ENCODE measurements at places on chromosomes 6 and 20.
A peak's percentile ranks its signal among the peaks of the same experiment; 100 is the strongest.

DNA sequence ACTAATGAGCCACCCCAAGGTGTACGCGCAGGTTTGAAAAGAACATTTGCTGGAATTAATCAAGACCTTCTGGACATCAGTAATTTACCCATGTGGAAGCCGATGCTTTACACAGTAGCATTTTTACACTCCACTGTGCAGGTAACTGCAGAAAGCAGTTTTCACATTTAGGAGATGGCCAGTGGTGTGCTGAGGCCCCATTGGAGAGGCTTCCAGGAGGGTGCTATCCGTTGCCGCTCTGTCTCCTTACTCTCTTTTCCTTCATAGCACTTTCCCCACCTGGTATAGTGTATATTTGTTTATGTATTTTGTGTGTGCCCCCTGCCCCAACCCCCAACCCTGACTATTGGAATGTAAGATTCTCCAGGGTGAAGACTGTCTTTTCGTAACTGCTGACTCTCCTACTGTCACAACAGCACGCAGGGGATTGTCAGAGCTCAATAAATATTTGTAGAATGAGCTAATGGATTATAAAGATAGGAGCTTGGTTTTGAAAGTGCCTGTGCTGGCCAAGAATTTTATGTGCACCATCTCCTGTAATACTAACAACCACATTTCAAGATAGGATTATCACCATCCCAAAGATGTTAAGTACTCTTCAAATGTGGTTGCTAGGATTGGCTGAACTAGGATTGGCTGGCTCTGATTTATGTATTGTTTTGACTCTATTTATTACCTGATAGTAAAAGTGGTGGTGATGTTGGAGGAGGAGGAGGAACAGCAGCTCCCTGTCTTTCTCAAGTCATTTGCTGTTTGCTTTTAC lies 74.0 kb upstream of the GLP1R start:
- ATAC-seq = no peak

GRCh38 chr6:17964633-17965032 lies 22.8 kb downstream of the KIF13A start:
- ATAC-seq = no peak

- ATAC-seq = peak; percentile 69
Observed at GRCh38 chr6:136647363-136647852, 97.2 kb upstream of the MAP7 start.

GRCh38 chr20:56634307-56634706 lies 5.2 kb downstream of the TFAP2C start:
- ATAC-seq = no peak

- no peak for ATAC-seq
Observed at GRCh38 chr20:59559863-59560262, 44.5 kb upstream of the PHACTR3 start.

- ATAC-seq = no peak
Observed at GRCh38 chr20:45136911-45137310, 12.6 kb upstream of the WFDC12 start.

DNA sequence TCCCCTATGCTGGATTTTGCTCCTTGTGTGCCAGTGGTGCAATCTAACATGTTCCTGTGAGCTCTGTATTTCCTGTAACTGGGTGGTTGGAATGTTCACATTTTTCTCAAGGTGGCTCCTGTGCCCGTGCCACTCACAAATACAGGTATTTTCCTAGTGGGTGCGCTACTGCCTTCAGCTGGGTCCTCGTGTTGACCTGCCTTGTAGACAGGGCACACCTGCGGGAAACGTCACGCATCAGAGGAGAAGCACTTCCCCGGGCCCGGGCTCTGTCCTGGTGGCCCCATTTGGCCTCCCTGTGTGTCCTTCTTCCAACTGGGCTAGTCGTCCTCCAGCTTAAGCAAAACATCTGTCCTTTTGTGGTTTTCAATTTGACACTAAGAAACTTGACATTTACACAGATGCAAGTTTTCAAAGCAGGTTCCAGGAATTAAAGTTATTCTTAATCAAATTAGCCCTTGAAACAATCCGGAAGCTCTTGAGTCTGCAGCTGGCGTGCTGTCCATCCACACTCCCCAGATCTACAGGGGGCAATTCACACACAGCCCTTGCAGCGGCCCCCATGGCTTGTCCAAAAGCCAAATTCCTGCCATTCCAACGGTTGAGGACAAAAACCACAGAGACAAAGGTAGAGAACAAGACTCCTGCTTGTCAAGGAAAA lies 275.1 kb downstream of the CDC5L start:
- no peak for ATAC-seq

GRCh38 chr6:91566467-91566866 lies 979.6 kb upstream of the MAP3K7 start:
- no peak for ATAC-seq

DNA sequence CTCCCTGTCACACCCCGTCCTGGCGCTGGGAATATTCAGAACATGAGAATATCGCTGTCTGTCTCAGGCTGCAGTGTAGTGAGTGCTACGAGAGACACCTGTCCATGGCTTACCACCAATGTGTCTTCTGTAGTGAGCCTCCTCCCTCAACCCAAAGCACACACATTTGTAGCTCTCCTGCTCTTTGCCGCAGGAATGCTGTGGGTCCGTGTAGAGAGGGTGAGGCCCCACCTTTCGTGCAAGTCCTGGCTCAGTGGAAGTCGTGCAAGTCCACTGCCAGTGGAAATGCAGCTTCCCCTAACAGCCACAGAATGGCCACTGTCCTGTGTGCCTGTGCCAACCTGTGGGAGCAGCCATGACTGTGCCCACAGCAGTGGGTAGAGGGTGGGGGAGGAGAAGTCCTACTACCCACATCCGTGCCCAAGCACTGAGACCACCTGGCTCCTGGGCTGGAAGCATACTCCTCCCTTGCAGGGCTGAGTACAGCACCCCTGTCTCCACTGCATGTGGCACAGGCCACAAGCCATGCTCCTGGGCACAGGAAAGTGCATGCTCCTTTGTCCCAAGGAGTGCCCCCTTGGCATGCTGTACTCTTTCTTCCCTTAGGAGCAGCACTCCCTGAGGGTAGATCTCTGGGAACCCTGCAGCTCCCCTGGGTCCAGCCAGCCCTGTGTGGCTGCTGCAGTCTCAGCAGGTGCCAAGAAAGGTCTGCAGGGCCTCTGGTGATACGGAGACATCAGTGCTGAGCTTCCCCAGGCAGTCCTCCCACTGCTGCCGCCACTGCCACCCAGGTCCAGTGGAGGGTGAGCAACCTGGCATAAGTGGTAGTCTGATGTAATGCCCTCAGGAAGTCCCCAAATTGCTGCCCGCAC lies 28.0 kb downstream of the IGF2R start:
- no peak for ATAC-seq

DNA sequence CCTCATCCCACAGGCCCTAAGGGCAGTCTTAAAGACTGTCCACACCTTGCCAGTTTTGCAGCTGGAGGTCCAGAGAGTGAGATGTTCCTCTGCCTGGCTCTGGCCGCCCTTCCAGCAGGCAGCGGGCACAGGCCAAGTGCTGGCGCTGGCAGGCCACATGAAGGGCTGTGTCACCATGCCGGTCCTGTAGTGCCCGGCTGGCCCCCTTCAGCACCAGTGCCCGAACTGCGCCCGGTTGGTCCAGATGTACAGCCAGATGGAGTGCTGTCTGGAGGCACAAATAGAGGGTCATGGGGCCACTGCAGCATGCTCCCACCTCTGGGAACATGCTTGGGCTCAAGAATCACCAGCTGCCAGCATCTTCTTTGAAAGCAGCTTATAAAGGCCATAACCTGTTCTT lies 3.8 kb downstream of the NFKBIE start:
- ATAC-seq = no peak

- peak; percentile 31 for ATAC-seq
Observed at GRCh38 chr6:41488433-41489119, 57.6 kb upstream of the FOXP4 start.

DNA sequence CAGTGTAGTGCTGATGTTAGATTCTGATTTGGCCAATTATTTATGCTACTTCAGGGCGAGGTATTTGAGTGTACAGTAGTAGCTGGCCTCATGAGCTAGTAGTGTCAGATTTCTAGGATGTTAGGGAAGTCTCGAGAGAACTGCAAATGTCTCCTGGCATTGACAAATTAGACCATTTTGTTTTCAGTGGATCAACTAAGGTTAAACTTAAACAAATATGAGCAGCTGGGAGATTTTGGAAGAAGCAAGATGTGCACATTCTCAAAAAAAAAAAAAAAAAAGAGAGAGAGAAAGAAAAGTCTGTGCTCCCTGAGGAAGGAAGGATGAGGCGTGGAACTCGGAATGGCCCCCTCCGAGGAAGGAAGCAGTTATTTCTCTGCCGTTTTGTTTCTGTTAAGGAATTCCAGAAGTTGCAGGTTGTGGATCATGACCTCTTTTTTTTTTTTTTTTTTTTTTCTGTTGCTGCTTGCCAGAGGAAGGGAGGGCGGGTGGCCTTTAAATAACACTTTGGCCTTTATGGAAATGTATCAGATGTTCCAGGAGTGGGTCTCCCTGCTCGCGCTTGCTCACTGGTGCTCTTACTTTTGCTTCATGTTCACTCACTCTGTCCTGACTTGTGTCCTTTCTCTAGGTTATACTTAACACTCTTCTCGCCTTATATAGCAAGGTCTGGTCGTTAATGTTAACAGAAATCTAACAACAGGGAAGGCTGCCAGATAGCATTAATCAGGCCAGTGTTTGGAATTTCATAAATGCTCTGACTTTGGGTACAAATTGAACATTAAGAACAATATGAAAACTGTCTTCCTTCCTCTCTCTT lies 124.4 kb downstream of the TCP11 start:
- peak; percentile 70 for ATAC-seq

DNA sequence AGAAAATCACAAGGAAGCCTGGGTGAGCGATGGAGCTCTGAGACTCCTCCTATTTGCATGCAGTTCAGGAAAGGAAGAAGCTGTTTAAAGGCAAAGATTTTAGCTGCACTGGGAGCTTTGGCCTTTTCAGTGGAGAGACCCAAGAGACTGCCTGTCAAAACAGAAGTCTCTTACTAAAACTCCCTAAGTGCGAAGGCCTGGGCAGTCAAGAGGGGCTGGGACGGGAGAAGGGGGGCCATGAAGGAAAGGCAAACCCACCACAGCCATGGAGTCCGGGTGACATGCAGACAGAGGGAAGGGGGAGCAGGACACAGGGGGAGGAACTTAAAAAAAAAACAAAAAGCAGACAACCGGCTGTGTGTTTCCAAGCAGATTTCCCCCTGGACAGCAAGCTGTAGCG lies 537.6 kb upstream of the NOX3 start:
- no peak for ATAC-seq

- ATAC-seq = no peak
Observed at GRCh38 chr20:58945965-58946631, 35.0 kb upstream of the NELFCD start.

DNA sequence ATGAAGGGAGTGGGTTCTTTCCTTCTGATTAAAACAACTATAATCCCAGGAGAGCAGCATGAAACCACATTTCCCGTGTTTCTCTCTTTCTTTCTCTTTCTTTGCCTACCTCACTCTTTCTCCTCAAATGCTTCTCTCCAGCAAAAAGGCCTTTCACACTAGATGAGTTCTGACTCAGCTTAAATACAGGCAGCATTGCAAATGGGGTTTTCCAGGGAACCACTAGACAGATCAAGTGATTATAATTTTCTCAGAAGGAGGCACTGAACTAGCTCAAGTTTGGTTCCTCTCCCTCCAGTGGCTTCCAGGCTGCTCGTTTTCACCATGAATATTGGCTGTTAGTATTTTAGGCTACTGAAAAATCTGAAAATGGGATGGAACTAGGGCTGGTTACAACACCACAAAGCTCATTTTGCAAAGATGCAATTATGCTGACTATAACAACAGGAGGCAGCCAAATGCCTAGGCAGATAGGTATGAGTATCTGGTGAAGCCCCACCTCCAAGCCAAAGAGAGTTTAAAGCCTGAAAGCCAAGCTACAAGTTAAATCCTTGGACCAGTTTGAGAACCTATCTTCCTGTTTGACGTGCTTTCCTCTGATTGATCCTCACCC lies 260.0 kb downstream of the MMUT start:
- no peak for ATAC-seq

GRCh38 chr6:82076916-82077315 lies 170.6 kb downstream of the IBTK start:
- no peak for ATAC-seq

- ATAC-seq = no peak
Observed at GRCh38 chr6:141552463-141552862, 580.3 kb upstream of the GJE1 start.

- no peak for ATAC-seq
Observed at GRCh38 chr6:75204217-75204958, 1.5 kb downstream of the COL12A1 start.

GRCh38 chr6:17865798-17866725 lies 121.4 kb downstream of the KIF13A start:
- peak; percentile 90 for ATAC-seq

DNA sequence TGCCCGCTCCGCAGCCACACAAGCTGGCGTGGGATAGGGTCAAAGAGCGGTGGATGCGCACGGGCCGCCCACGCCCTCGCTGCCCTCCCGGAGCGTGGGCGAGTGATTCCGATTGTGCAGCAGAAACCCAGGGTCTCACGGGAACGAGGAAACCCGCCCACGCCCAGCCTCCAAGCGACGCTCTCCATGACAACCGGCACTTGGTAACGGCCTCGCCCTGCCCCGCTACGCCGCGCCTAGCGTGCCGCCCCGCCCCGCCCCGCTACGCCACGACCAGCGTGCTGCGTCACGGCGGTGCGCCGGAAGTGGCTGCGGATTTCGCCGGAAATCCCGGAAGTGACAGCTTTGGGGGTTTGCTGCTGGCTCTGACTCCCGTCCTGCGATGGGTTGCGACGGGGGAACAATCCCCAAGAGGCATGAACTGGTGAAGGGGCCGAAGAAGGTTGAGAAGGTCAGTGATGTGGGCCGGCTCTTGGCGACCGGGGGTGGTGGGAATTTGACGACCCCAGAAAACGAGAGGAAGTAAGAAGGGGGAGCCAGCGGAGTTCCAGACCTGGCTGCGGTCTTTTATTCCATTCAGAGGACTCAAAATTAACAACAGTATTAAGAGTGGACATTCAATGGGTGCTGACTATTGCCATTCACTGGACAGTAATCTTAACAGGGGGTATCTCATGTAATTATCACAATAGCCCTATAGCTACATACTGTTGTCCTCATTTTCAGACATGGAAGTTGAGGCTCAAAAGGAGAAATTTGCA lies at the start of gene RTF2:
Gene RTF2 (plus strand): TSS at position 312 of the 761 bp plus-strand sequence. CDS start 71 bp downstream, at position 383.
- ATAC-seq = peak; percentile 100
